ENCODE measurements at places on chromosomes 16 and 17.
A peak's percentile ranks its signal among the peaks of the same experiment; 100 is the strongest.

DNA sequence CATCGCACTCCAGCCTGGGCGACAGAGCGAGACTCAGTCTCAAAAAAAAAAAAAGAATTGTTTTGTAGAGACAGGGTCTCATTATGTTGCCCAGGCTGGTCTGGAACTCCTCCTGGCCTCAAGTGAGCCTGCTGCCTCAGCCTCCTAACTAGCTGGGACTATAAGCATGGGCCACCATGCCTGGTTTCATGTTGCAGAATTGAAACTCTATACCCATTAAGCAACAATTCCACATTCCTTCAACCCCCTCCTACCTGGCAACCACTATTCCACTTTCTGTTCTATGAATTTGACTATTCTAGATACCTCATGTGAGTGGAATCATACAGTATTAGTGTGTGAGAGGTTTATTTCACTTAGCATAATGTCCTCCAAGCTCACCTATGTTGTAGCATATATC is 24.5 kb downstream of the RNF135 start:
- no peak for DNase-seq

GRCh38 chr17:47649972-47650524 is 329 bp downstream of the KPNB1 start:
- no peak for DNase-seq

DNA sequence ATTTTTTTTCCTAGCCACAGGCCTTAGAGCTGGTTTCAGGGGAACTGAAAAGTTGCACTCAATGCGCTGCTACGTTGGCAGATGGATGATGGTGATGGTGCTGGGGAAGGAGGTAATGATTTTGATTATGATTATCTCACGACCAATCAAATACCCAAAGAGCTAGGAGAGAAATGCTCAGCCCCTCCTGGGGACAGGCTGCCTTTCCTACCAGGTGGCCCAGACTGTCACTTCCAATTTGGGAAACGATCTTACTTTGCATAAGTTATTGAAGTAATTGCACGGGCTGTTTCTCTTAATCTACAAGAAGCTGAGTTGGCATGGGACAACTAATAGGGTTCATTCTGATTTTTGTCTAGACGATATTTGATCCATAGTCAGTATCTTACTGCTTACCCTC is 379.7 kb upstream of the EEF2KMT start:
- DNase-seq = no peak

GRCh38 chr16:56203052-56203451 is 11.8 kb downstream of the GNAO1 start:
- no peak for DNase-seq

DNA sequence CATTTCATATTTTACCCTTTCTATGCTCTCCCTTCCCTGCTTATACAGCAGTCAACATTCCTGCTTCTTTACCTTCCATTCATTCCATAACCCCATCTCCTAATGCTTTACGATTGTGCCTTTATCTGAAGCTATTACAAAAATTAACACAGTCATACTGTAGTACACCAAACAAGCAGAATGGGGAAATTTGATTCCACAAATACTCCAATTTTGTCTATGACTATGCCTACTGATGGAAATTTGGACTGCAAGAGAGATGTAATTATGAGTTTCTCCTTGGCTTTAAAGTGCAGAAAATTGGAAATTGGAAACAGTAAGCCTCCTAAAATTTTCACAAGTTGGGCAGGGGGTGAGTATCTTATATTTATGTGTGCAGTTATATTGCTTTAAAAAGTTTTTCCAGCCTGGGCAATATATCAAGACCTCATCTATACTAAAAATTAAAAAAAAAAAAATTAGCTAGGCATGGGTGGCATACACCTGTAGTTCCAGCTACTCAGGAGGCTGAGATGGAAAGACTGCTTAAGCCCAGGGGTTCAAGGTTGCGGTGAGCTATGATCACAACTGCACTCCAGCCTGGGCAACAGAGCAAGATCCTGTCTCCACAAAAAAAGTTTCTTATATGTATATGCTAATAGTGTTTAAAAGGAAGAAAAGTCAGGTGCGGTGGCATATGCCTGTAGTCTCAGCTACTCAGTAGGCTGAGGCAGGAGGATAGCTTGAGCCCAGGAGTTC is 3.0 kb downstream of the APPBP2 start:
- no peak for DNase-seq

GRCh38 chr16:3665508-3665907 is 11.0 kb downstream of the DNASE1 start:
- no peak for DNase-seq

DNA sequence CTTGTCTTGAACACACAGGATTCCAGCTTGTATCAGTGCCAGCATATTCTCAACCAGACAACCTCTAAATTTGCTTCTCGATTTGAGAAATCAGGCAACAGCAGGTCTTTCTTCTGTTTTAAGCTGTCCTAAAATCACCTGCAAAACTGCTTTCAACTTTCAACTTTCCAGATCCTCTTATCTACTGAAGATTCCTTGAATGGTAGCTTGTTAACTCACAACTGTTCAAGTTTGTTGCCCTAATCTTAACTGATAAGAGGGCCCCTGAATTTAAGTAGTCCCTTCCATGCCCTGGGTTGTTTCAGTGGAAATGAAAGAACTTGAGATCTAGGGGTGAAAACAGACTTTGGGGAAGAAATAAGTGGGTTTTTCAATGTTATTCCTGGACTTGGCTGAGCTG is 57.2 kb downstream of the CHD9 start:
- no peak for DNase-seq

- DNase-seq = no peak
These were observed 7.9 kb downstream of the ARHGAP27 start for GRCh38 chr17:45424769-45425124.

DNA sequence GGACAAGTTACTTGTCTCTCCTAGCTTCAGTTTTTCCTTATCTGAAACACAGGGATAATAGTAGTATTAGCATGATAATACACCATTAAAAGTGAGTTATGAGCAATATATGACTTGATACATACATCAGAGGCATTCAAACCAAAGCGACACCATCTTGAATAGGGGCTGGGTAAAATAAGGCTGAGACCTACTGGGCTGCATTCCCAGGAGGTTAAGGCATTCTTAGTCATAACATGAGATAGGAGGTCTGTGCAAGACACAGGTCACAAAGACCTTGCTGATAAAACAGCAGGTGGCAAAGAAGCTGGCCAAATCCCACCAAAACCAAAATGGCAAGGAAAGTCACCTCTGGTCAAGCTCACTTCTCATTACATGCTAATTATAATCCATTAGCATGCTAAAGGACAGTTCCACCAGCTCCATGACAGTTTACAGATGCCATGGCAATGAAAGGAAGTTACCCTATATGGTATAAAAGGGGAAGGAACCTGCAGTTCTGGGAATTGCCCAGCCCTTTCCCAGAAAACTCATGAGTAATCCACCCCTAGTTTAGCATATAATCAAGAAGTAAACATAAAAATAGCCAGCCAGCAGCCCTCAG is 37.2 kb upstream of the HS3ST3A1 start:
- no peak for DNase-seq

DNA sequence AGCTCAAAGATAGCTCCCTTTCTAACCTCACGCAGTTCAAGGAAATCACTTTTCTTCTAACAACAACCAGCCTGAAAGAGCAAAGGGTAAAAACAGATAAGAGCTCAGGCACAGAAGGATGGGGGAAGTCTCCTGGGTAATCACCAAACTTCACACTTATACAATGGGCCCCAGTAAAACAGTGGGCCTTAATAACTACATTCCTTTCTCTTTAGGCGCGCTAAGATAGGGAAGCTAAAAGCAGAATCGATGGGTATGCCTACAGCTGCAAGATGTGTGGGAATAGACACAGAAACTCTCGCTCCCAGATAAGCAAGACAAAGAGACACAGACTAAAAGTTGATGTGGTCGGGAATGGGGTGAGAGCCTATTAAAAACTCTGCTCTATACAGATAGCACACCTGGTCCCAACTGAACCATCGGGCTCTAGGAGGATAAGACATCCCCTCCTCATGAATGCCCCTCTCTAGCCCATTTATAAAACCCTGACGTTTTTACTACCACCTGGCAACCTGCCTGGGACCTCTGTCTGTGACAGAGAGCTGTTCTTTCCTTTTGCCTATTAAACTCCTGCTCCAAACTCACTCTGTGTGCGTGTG is 826 bp downstream of the LYZL6 start:
- no peak for DNase-seq

GRCh38 chr16:55233464-55233863 is 90.5 kb upstream of the IRX6 start:
- no peak for DNase-seq

DNA sequence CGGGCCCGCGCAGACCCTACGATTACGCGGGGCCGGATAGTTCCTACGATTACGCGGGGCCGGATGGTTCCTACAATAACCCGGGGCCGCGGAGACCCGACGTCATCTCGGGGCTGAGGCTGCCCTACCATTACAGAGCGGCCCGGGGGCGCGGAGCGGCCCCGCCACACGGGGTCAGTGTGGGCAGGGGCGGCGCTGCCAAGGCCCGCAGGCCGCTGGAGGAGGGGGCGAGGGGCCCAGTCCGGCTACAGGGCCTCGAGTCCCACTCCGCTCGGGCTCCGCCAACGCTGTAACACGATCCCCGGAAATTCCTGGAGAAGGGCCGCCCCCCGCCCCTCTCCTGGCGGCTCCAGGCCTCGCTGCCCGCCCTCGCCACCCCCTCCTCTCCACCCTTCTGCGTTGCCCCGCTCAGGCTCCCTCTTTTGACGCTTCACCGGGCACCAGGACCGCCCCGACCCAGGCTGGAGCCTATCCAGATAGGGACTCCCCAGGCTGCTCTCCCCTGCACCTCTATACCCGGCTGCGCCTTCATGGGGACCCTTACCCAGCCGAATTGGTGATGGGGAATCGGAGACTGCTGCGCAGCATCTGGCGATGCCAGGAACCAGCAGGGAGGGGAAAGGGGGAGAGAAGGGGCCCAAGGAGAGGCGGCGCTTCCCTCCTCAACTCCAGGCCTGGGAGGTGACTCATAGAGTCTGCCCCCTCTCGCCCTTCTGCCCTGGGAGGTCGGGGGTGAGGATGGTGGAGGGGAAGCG is at the start of gene RAB34:
Gene RAB34 (minus strand): TSS at position 291 of the 755 bp plus-strand sequence. CDS start 602 bp downstream, outside the sequence.
- DNase-seq = no peak

GRCh38 chr17:8161289-8162232 is 1.2 kb downstream of the VAMP2 start:
- DNase-seq = no peak

- DNase-seq = no peak
These were observed 274.2 kb upstream of the SOX9 start for GRCh38 chr17:71846561-71847110.

- DNase-seq = no peak
These were observed 43.0 kb upstream of the ZNF750 start for GRCh38 chr17:82882715-82883418.

- DNase-seq = no peak
These were observed 2.6 kb downstream of the ADCY9 start for GRCh38 chr16:4113358-4114256.

- no peak for DNase-seq
These were observed 44.4 kb upstream of the ATP2A3 start for GRCh38 chr17:4008441-4009185.

DNA sequence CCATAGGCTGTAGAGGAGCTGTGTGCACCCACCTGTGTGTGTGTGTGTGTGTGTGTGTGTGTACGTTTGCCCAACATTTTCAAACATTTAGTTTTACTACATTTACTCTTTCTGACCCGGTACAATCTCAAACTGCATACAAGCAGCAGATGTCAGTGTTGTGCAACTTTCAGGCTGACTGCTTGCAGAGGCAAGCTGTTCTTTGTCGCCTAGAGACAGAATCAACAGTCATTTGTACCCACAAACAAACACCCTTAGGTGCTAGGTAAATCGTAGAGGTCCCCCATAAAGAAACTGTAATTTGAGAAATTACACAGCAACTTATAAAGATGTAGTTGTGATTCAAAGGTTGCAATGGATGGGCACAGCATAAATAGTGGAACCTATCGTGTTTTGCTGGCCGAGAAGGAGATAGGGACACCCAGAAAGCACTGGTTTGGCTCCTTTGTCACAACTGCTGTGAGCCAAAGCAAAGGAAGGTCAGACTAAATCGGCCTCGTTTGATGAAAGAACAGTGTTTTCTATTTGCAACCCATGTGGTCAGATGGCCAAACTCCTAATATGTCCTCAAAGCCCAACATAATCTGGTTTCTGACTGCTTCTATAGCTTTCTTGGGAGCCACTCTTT is 478.4 kb downstream of the TOX3 start:
- no peak for DNase-seq

DNA sequence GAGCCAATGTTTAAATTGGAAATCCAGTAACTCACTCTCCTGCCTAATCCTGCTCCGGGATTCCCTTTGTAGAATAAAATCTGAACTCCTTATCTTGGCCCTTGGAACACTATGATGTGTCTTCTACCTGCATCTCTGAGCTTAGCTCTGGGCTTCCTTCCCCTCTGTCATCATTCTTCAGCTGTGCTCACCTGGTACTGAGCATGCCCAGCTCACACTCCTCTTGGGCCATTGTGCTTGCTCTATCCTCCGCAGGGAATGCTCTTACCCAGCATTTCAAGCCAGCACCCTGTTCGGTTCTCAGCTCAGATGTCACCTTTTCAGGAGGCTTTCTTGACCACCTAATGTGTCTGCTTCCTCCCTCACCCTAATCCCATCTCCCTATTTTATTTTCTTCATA is 112.7 kb downstream of the ARHGAP44 start:
- DNase-seq = no peak

- DNase-seq = no peak
These were observed 333.0 kb upstream of the EEF2KMT start for GRCh38 chr16:5430598-5430997.

DNA sequence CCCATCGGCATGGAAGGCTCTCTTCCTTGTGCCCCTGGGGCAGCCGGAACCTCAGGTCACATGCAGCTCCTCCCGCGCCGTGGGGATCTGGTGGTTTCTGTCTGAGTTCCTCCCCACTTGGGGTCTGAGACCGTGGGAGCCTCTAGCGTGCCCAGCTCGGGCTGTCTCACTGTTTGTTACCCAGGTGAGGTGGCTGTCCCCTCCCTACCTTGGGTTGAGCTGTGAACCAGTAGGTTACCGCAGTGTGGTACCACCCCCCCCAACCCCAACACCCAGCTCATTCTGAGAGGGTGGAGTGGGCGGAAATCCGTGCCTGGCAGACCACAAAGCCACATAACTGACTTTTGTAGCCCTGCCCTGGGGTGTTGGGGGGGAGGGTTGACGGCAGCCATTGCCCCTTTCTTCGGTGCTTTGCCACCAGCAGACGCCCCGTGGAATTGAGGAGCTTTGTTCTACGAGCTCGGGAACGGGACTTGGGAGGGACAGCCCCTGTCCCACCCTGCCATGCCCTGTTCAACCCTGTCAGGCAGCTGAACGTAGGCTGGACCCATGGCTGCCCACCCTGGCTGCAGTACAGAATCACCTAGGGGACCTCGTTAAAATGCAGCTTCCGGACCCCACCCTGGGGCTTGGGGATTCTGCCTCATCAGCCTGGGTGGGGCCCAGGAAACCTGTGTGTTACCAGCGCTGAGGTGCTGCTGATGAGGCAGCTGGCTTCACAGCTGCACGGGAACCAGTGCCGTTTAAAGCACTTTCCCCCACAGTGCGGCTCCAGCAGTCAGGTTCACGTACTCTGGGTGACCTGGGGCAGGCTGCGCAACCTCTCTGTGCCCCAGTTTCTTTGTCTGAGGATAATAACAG is 18.5 kb downstream of the RAP1GAP2 start:
- DNase-seq = peak; percentile 42

DNA sequence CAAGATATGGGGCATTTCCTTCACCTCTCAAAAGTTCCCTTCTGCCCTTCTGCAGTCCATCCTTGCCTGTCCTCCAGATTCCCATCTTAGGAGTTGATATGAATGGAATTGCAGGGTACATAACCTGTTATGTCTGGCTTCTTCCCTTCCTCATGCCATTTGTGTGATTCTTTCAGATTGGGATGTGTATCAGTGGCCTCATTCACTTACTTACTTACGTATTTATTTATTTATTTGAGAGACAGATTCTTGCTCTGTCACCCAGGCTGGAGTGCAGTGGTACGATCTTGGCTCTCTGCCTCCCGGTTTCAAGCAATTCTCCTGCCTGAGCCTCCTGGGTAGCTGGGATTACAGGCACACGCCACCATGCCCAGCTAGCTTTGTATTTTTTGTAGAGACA is 6.2 kb upstream of the TMEM94 start:
- no peak for DNase-seq
